ENCODE measurements at places on chromosomes 4 and X.

DNA sequence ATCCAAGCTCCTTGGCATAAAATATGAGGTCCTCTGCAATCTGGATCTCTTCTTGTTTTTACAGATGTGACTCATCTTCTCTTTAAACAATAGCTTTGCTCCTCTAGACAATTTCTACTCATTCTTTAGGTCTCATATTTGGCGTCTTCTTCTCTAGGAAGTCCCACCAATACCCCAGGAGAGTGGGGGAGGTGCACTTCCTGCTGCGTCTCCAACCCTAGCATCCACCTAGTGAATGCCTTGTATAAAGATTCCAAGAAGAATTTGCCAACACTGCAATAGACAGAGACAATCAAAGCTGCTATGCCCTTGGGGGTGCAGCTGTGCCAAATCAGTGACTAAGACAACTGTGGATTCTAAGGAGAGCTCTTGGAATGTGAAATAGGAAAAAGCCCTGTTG is 45.7 kb upstream of the SLC10A7 start:
- DNase-seq: peak; percentile 88

DNA sequence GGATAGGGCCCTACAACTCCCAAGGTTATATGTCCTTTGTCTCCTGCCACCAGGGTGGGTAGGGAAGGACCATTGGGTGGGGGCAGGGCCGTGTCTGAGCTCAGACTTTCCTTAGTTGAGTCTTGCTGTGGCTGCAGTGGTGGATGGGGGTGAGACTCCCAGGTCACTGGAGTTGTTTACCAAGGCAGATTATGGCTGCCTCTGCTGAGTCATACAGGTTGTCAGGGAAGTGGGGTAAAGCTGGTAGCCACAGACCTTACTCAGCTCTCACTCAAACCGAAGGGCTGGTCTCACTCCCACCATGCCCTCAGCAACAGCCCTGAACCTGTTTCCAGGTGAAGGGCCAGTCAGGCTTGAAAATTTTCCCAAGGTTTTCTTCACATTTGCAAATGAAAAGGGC is 58.8 kb upstream of the FAAH2 start:
- DNase-seq: no peak

DNA sequence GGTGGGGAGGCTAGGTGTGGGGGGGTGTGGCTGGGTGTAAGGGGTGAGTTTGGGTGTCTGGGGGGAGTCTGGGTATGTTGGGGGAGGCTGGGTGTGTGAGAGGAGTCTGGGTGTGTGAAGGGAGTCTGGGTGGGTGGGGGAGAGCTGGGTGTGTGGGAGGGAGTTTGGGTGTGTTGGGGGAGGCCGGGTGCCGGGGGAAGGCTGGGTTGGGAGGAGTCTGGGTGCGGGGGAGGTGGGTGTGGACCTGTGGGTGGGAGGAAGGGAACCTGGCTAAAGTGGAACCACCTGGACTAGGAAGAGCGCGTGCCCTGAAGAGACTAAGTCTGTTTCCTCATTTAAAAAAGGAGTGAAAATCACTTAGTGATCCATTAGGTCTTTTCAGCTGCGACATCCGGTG is 18.3 kb downstream of the SPON2 start:
- DNase-seq: no peak

DNA sequence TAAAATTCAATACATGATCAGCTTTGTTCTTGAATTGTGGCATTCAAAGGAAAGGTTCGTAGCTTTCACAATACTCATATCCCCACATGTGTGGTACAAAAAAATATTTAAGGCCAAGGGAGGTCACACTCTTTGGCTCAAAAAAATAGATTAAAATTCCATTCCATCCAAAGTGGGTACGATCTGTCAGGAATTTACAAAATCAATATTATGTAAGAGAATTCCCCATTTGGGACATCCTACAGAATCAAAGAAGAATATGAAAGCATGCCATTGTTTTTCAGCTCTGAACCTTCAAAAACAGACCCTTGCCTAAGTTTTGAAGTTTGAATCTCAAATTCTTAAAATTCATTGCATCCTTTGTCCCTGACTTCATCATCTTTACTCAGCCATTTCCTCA is 85.8 kb downstream of the MID1 start:
- DNase-seq: no peak

DNA sequence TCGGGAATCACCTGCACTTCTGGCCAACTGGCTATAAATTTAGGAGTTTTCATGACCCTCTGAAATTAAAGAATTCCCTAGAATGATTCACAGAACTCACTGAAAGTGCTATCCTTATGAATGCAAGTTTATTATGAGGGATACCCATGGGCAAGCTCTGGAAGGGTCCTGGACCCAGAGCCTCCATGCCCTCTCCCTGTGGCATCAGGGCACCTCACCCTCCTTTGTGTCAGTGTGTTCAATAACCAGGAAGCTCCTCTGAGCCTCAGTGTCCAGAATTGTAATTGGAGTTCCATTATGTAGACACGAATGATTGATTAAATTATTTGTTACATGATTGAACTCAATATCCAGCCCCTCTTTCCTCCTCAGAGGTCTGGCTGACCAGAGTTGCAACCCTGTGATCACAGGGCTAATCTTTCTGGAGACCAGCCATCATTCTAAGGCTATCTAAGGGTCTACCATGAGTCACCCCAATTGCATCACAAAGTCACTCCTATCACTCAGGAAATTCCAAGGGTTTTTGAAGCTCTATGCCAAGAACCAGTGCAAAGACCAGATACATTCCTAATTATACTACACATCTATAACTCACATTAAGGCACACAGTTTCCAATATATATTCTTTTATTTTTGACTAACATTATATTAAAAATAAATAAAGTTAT is 8.9 kb downstream of the ANXA3 start:
- peak; percentile 98 for DNase-seq

Measured in fibroblast of the aortic adventitia (primary cell).